T-helper 2 cell (primary cell): ENCODE measurements at places on chromosomes 3 and 15.

DNA sequence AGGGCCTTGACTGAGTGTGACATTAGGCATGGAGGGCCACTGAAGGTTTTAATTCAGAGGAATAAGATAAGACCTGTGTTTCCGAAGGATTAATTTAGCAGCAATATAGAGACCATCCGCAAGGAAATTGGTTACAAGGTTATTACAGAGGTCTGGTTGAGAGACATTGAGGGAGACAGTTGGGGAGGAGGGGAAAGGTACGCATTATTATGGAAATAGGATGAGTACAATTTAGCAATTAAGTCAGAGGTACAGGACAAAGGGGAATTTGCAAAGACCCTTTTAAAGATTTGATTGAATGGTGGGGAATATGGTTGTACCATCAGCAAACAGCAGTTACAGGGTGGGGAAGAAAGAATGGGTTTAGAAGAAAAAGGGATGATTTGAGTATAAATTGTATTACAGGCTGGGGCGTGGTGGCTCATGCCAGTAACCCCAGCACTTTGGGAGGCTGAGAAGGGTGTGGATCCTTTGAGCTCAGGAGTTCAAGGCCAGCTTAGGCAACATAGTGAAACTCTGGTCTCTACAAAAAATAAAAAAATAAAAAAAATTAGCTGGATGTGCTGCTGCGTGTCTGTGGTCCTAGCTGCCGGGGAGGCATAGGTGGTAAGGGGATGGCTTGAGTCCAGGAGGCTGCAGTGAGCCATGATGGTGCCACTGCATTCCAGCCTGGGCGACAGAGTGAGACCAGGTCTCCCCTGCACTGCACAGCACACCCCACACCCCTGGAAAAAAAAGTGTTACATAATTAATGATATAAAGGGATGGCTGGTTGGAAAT is 11.3 kb downstream of the ARL8B start:
- no peak for DNase-seq

DNA sequence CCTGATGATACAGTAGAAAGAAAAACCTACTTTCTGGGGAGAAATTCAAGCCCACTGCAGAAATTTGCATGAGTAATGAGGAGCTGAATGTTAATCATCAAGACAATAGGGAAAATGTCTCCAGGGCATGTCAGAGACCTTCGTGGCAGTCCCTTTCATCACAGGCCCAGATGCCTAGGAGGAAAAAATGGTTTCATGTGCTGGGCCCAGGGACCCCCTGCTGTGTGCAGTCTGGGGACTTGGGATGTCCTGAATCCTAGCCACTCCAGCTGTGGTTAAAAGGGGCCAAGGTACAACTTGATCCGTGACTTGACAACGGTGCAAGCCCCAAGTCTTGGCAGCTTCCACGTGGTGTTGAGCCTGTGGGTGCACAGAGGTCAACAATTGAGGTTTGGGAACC is 10.3 kb upstream of the EIF5A2 start:
- no peak for DNase-seq

GRCh38 chr3:196355668-196356067 is 17.5 kb upstream of the TM4SF19 start:
- no peak for DNase-seq

- DNase-seq: no peak
These were observed 146.3 kb downstream of the ALCAM start for GRCh38 chr3:105513042-105513441.

- no peak for DNase-seq
These were observed 693 bp downstream of the DISP2 start for GRCh38 chr15:40358471-40359353.

GRCh38 chr3:43506644-43507043 is 115.2 kb downstream of the ANO10 start:
- DNase-seq: no peak

GRCh38 chr3:119639494-119640350 is 20.7 kb downstream of the POPDC2 start:
- DNase-seq: no peak
